ENCODE measurements at places on chromosomes 7 and 10.

GRCh38 chr7:142529591-142529990 is 219.7 kb upstream of the PRSS1 start:
- DNase-seq = no peak

DNA sequence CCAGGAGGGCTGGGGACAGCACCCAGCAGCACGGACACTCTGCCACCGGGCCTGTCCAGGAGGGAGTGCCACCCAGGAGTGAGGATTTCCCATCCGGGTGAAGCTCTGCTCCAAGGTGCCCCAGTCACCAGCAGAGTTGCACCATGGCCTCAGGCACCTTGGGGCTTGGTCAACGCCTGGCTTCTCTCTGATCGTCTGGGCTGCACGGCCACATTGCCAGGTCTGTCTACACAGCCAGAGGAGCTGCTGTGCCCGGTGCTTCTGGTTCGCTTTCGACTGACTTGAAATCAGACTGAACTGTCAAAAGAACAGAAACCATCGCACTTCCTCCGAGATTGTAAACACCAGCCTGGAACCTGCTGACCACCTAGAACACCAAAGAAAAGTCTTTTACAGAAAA is 12.0 kb downstream of the SHH start:
- DNase-seq = no peak

GRCh38 chr10:128242641-128243040 is 116.4 kb upstream of the MKI67 start:
- DNase-seq = no peak

- no peak for DNase-seq
These were observed 2.5 kb downstream of the RASSF4 start for GRCh38 chr10:44961931-44962750.

DNA sequence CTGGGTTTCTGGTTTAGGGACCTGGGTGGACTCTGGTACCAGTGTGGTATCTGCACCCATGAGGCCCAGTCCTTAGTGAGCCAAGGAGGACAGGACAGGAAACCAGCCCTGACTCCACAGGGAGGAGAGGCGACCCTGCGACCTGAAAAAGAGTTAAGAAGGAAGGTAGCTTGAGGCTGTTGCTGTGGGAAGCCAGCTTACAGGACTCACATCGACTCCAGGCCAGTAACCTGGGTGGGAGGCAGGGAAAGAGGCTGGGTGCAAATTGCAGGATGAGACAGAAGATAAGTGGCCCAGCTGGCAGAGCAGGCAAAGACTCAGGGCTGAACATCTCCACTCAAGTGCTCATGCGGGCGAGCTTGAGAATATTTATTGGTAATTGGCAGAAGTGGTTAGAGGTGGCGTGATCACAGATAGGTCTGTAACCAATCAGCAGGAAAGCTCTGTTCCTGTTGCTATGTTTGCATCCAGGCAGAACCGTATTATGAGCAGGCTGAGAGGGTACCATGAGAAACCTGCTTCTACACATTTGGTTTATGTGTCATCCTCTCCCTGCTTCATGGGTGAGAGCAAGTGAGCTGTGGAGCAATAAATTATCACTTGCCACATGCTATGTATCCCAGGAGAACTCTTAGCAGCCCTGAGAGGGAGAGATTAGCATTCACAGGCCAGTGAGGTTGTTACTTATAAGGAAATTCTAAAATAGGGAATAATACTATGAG is 11.0 kb downstream of the TLL2 start:
- DNase-seq = no peak

DNA sequence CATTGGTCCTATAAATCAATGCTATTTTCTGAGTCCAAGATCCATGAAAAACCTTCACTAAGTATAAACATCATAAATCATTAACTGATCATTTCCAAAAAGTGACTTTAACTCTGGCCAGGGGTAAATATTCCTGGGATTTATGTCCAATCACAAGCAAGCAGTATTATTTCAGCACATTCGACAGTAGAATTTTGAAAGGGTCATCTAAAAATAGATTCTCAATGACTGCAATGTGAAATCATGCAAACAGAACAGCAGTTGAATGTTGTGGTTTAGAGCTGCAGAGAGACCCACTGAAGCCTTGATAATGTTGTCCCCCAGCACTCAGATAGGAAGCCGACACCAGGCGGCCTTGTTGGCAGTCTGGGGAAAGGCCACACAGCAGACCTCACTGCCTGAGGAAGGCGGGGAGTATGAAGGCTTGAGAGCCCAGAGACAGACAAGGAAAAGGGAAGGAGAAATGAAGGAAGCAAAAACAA is 38.1 kb downstream of the FAM107B start:
- no peak for DNase-seq

GRCh38 chr10:118403967-118404366 is 61.8 kb upstream of the FAM204A start:
- DNase-seq = no peak

DNA sequence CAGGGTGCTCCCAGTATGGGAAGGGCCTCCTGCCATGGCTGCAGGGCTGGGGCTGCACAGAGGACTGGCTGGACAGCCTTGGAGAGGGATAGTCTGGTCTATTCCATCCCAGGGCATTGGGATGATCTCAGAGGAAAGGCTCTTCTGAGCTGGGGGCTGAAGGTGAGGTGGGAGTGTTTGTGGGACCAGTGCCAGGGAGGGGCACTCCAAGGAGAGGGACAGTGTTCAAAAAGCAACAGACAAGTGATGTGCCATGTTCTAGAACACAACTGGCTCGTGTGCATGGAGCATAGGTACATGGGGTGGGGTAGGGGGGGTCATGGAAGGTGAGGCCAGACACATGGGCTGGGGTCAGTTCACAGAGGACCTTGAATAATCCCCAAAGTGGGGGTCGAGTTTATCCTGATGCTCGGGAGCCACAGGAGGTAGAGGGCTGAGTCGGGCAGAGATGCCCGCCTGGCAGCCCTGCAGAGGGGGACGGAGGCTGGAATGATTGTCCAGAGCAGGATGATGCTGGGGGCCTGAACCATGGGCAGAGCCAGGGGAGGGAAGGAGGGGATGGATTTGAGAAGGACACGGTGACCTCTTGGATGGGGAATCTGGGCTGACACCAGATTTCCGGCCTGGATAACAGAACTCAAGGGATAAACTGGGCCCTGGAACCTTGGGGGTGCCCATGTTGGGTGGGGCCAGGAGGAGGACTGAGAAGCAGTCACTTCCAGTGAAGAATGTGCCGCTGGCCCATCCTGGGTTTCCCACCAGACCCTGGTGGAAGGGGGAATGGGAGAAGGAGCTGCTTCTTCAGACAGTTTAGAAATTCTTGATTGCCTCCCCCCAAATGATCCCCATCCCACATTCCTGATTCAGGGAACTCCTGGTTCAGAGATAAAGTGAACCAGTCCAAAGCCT is 50.4 kb downstream of the NEURL1 start:
- no peak for DNase-seq

- no peak for DNase-seq
These were observed 77.8 kb upstream of the SH2B2 start for GRCh38 chr7:102208826-102209225.

DNA sequence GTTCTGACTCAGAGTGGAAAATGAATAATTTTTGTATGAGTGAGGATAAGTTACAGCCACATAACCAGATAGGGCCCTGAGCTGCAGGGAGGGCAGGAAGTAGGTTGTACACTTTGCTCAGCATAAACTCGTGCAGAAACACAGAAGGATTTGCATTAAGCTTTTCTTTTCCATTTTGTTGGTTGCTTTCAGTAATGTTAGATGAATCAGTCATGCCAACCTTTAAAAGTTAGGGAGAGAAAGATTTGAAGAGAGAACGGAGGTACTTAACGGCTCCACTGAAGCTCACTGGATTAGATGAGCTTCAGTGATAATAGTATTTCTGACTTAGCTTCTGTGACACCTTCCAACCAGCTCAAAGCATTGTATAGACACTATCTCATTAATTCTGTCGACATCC is 348.1 kb downstream of the GATA3 start:
- no peak for DNase-seq

GRCh38 chr10:102815790-102816549 is 21.2 kb downstream of the CYP17A1 start:
- peak; percentile 51 for DNase-seq

- no peak for DNase-seq
These were observed 195.8 kb upstream of the NEBL start for GRCh38 chr10:21092683-21093524.

DNA sequence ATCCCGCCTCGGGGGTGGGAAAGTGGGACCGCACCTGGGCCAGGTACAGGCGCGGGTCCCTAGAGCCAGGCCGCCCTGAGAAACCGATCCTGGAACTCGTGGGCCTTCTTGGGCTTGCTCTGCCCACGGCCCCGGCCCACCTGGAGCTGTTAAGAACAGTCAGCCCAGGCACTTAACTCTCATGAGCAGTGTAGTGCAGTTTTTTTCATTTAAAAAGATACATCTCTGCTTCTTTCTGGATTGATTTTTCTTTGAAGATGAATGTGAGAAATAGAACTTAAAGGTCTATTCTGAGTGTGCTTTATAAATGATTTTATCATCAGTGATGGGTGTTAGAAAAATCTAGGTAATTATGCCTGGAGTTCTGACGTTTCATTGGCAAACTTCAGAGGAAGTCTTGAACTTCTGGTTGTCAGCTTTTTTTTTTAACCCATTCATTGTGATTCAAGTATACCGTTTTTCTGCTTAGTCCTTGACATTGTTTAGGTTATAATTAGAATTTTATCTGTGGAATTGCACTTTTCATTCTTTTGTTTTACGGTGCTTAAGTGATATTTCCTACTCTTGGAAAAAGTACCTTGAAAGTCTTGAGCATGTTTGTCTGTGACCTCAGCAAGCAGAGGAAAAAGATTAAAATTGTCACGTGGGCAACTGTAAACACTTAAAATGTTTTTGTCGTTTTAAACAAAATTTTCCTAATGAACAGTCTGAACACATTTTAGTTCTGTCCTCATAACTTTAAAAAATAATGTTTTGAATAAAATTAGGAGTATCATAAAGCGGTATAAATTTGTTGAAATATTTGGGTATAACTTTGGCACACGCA is 906 bp downstream of the CDK1 start:
- DNase-seq = no peak

DNA sequence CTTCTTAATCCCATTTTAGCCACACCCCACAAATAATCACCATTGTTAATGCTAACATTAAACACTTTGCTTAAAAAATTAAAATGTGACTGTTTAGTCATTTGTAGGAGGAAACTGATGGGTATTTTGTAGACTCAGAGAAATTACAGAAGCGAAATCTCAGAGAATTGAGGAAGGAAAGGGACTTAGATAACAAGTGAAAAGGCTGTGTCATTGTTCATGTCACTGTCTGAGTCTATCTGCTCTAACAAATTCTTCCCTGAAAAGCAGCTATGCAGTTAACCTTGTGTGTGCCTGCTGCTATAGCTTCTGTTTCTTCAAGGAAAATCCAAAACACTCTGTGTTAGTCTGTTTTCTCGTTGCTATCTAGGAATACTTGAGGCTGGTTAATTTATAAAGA is 40.9 kb upstream of the PLXDC2 start:
- DNase-seq = no peak

- no peak for DNase-seq
These were observed 48.0 kb upstream of the KIF5B start for GRCh38 chr10:32104181-32104580.

- DNase-seq = no peak
These were observed 99.7 kb downstream of the PLCE1 start for GRCh38 chr10:94093286-94093905.

DNA sequence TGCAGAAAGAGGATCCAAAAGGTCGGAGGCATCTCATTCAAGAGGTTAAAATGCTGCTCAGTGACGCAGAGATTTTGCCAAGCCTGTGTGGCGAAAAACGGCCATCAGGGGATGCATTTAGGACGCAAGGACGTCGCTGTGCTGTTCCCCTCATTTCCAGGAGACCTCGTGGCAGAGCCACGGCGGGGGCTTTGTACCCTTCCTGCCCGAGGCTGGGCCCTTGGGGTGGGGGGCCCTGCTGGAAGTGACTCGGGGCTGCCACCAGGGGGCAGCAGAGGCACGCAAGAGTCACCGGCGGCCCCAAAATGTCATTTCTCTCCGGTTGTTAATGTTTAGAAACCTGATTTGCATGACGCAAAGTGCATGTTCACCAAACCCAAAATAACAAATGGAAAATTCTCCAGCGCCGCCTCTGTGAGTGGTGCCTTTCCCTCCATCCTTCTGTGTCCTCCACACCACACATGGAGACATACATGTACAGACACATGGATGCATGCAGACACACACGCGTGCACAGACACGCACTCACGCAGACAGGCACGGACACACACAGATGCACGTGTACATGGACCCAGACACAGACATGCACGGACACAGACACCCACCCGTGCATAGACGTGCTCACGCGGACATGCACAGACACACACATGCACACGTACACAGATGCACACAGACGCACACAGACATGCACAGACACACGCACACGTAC is 51.0 kb upstream of the NKX6-2 start:
- no peak for DNase-seq
